A549 treated with DMSO at 1 μM for 4 hours (cell line): ENCODE measurements at places on chromosomes 3 and 15. TPM values are rescaled to one million over a fixed set of nuclear protein-coding genes. Genes with fewer than 3 reads are reported as not detected.

IL12A gene
- total RNA-seq: 0.49 to 1.4 TPM (median 0.83 TPM) in 5 replicates

ITGA11 gene
- total RNA-seq: 2.9 to 8.7 TPM (median 6.3 TPM) in 5 replicates

SEMA4B gene
- 133 to 160 TPM (median 155 TPM) in 5 replicates for total RNA-seq

CLEC3B gene
- 0.10 TPM in 1 of 5 replicates, not detected in the others for total RNA-seq

C15orf62 gene
- total RNA-seq: 0.07 to 0.14 TPM (median 0.12 TPM) in 4 of 5 replicates, not detected in the other

AQP9 gene
- not detected in 5 replicates for total RNA-seq

RARB gene
- total RNA-seq: 6.6 to 16.1 TPM (median 14.1 TPM) in 5 replicates

CHRNA7 gene
- total RNA-seq: 3.3 to 4.7 TPM (median 4.2 TPM) in 5 replicates

HYAL1 gene
- 0.28 to 0.45 TPM (median 0.33 TPM) in 5 replicates for total RNA-seq

GPR149 gene
- total RNA-seq: not detected in 5 replicates

CAPN3 gene
- 0.21 to 0.95 TPM (median 0.23 TPM) in 5 replicates for total RNA-seq

BCL6 gene
- total RNA-seq: 5.1 to 7.5 TPM (median 6.8 TPM) in 5 replicates

SLC24A1 gene
- total RNA-seq: 3.1 to 5.5 TPM (median 4.1 TPM) in 5 replicates
